ENCODE measurements at places on chromosomes 7 and 10. TPM values are rescaled to one million over a fixed set of nuclear protein-coding genes. Genes with fewer than 3 reads are reported as not detected.
A peak's percentile ranks its signal among the peaks of the same experiment; 100 is the strongest.

LHFPL3 gene
- not detected for total RNA-seq

GRCh38 chr10:12195281-12195602 is 449 bp downstream of the NUDT5 start:
- no peak for DNase-seq

DNA sequence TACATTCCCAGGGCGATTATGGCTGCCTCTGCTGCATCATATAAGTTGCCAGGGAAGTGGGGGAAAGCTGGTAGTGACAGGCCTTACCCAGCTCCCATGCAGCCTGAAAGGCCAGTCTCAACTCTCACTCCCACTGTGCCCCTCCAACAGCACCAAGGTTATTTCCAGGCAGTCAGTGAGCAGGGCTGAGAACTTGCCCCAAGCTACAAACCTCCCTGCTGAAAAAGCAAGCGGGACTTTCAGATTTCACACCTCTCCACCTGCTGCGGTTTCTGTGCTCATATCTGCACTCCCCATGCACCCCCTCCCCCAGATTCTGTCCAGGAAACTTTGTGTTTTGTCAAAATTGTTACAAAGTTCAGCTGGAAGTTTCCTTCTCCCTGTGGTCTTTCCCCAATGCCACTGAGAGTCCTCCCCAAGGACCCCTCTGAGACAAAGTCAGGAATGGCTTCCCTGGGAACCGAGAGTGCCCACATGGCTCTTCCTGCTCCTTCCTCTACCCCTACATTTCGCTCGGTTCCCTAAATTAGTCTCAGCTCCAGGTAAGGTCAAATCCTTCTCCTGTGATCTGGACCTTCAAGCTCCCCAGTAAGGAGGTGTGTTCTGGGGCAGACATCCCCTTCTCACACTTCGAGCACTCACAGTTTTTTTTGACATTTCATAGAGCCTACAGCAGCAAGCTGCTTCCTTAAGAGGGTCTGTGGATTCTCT is 25.3 kb upstream of the WNT2 start:
- no peak for DNase-seq

GRCh38 chr7:111711426-111712065 is 149.3 kb upstream of the IMMP2L start:
- no peak for DNase-seq

DNA sequence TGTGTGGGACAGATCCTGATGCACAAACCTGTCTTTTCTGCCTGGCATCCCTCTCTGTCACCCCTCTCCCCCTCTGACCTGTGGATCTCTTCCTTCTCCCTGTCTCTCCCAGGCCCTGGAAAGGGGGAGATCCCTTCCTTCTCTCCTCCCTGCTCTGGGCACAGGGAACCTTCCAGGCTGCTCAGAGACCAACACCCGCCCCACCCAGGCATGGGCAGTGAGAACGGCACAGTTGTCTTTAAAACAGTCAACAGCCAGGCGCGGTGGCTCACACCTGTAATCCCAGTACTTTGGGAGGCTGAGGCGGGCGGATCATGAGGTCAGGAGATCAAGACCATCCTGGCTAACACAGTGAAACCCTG is 34.7 kb downstream of the KCNH2 start:
- no peak for DNase-seq

MOGAT3 gene
- total RNA-seq, result not detected

- DNase-seq, result peak; percentile 71
Observed at GRCh38 chr10:16904639-16905061, 87.4 kb upstream of the RSU1 start.

DNA sequence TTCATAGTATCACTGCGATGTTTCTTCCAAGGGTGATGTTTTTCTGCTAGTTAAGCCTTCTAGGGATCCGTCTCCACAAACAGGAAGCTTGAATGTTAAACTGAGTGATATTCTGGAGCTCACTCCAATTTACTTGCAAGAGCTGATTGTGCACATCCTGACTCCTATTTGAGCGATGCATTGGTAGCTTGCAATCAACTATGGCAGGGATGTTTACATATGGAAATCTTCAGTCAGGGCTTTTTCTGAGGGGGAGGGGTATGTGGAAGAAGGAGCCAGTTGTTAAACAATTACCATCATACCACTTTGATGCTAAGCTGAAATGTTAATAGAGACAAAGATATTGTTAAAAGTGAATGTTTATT is 43.2 kb upstream of the NXPH1 start:
- DNase-seq, result no peak

- DNase-seq, result no peak
Observed at GRCh38 chr7:47378728-47379395, 203.0 kb downstream of the TNS3 start.

GRCh38 chr7:19327018-19327417 is 181.8 kb upstream of the FERD3L start:
- peak; percentile 86 for DNase-seq

AZGP1 gene
- not detected for total RNA-seq

DNA sequence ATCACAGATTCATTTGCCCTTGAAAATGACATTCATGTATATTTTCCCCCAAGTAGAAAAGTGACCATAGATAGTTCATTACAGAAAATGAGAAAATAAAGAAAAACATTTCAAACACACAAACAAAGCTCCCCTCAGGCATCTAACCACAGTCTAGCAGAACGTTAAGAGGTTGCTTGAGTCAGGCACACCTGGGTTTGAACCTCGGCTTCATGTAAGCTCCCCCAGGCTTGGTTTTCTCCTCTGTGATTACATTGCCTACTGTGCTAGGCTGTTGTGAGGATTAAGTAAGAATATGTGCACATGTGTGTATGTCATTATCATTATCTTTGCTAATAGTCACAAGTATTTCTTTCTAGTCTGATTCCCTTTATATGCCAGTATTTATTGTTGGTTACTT is 9.1 kb downstream of the DNTT start:
- DNase-seq, result no peak

GRCh38 chr7:112556633-112557032 is 75.8 kb downstream of the LSMEM1 start:
- DNase-seq, result no peak
